ENCODE measurements at places on chromosomes 3 and 15.
A peak's percentile ranks its signal among the peaks of the same experiment; 100 is the strongest.

- DNase-seq, result no peak
Measured at GRCh38 chr3:54339608-54340007, 217.3 kb downstream of the CACNA2D3 start.

- peak; percentile 32 for DNase-seq
Measured at GRCh38 chr3:58357402-58357801, 24.7 kb downstream of the PXK start.

DNA sequence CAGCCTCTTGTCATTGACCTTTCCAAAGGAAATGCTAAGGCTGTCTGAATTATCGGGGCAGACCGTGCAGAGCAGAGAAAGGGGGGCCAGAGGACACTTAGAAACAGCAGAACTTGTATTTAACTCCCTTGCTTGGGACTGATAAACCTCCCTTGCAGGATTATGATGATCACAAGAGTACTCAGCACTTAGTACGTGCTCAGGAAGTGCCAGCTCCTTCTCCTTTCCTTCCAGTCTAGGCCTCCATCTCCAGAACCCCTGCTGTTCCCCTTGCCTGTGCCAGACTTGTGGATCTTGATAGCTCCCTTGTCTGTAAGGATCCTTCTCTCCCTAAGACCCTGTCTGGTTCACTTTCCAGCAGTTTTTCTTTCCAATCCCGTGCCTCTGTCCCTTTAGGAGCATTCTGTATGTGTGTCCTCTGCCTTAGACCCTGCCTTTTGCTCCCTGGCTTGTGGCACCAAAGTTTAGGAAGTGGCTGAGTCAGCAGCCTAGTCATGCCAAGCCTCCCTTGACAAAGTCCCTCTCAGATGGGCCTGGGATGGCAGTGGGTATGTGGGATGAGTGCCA is 747 bp downstream of the SORD start:
- DNase-seq, result peak; percentile 5

- peak; percentile 46 for DNase-seq
Measured at GRCh38 chr3:161069511-161070251, 35.5 kb downstream of the B3GALNT1 start.

- DNase-seq, result peak; percentile 82
Measured at GRCh38 chr3:132317229-132317948, at the start of gene ACP3. Gene ACP3, plus strand, starts transcription at chr3:132317407. Its CDS starts 50 bp downstream, at chr3:132317457.

GRCh38 chr3:63096248-63097058 is 181.7 kb upstream of the SYNPR start:
- no peak for DNase-seq

DNA sequence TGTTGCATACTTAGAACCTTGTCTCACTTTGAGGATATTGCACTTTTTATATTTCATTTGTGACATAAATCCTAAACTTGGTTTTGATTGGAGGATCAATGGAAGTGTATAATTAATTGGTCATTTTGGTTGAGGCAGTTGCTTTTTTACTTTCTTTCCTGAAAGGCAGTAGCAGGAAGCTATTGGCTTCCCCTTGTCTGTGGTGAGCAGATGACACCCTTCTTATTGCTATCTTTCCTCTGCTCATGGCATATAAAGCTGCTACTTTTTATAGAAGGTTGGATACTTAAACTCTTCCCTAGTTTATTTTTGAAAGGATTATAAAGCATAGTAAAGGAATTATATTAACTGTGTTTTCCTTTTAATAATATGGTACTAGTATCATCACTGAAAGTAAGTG is 28.6 kb downstream of the FAM98B start:
- DNase-seq, result no peak

GRCh38 chr3:141360888-141361598 is 7.3 kb upstream of the ZBTB38 start:
- peak; percentile 90 for DNase-seq

- no peak for DNase-seq
Measured at GRCh38 chr15:67750371-67750770, 74.9 kb upstream of the SKOR1 start.

- DNase-seq, result no peak
Measured at GRCh38 chr3:12286927-12287726, 1.7 kb upstream of the PPARG start.

GRCh38 chr3:72999951-73000350 is 3.3 kb downstream of the PPP4R2 start:
- no peak for DNase-seq

DNA sequence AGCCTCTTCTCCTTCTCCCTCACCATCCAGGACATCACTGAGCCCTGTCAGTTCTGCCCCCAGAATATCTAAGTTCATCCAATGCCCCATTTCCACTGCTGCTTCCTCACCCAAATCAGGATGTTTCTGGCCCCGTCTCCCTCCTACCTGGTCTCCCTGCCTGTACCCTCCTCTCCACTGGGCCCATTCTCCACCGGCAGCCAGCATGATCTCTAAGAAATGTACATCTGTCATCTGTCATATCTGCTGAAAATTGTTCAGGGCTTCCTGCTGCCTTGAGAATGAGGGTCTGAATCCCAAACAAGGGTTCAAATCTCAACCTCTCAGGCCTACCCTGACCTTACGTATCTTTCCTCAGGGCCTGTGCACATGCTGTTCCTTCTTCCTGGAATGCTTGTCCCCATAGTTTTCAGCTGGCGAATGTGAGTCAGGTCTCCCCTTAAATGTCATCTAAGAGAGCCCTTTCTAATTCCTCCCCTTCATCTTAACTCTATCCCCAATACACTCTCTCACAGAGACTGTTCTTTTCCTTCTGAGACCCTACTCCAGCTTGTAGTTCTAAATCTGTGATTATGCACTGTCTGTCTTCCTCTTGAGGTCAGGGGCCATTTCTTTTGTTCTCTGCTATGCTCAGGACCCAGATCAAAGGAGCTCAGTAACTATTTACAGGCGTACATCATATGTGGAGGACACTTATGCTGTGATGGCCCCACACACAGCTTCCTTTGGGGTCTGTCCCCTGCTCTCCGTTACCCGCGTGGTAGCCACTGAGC is 40.8 kb downstream of the SMAD3 start:
- DNase-seq, result no peak

- DNase-seq, result no peak
Measured at GRCh38 chr3:144362126-144362525, 390.5 kb downstream of the DIPK2A start.

DNA sequence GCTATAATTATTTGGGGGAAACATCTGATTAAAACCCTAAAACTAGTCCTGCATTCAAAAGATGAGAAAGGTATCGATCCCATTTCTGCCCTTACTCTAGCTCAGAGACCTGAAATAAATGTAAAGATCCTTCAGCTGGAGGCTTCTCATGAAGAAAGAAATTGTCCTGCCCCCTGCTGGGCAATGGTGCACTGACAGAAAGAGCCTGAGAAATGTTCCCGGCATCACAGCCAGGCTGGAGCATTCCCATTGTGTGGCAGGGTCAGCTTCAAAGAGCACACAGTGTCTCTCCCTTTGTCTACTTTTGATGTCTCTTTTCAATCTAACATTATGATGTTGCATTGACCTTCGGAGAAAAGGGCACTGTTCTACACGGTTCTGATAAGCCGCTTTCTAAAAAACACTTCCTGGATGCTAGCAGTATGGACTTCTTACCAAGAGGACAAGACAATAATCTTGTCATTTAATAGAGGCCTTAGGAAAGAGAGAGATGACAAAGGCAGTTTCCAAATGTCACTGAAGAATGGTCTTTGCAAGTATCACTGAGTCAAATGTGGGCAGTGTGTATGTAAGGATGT is 287.5 kb downstream of the MAGI1 start:
- peak; percentile 34 for DNase-seq

- peak; percentile 38 for DNase-seq
Measured at GRCh38 chr3:45655906-45656305, 33.3 kb upstream of the SACM1L start.

DNA sequence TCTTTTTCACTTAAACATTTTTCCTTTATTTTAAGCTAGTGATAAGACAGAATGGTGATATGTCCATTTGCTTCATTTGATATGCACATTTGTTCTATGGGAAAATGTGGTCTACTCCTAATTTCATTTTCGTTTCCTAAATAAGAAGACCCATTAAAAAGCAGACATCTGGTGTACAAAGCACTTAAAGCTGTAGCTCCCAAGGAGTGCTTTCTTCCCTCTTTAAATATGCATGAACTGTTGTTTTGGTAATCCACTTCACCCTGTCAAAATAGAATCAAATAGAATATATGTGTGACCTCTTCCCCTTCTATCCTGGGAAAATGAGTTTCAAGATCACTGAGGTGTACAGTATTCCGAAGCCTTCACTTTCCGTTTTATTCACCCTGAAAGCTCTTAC is 182.8 kb downstream of the ROBO2 start:
- DNase-seq, result no peak

DNA sequence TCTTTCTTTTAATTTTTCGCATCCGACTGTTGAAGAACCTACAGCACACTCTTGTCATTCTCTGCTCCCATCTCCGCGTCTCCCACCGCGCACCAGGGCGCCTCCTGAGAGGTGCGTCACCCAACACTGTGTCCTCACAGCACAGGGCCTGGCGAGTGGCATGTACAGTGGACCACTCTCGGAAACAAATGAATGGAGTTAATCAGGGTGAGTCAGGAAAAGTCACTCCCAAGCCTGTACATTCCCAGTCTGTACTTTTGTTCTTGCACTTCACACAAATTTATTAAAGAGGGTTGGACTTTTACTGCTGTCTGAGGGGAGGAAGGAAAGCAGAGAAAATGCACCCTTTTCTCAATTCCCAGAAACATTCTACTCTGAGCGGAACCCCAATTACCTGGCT is 625 bp downstream of the COL6A6 start:
- no peak for DNase-seq

- DNase-seq, result no peak
Measured at GRCh38 chr3:158109295-158109803, 540 bp upstream of the RSRC1 start.

- DNase-seq, result no peak
Measured at GRCh38 chr3:63207066-63207590, 71.0 kb upstream of the SYNPR start.

- no peak for DNase-seq
Measured at GRCh38 chr15:66591322-66591862, 25.6 kb upstream of the LCTL start.

GRCh38 chr15:26771578-26772153 is 1.2 kb downstream of the GABRB3 start:
- DNase-seq, result no peak

- DNase-seq, result no peak
Measured at GRCh38 chr3:31917303-31918005, 63.6 kb downstream of the OSBPL10 start.

- no peak for DNase-seq
Measured at GRCh38 chr15:51234176-51234927, 104.0 kb downstream of the CYP19A1 start.

- DNase-seq, result no peak
Measured at GRCh38 chr3:111610189-111610588, 15.0 kb upstream of the ZBED2 start.

DNA sequence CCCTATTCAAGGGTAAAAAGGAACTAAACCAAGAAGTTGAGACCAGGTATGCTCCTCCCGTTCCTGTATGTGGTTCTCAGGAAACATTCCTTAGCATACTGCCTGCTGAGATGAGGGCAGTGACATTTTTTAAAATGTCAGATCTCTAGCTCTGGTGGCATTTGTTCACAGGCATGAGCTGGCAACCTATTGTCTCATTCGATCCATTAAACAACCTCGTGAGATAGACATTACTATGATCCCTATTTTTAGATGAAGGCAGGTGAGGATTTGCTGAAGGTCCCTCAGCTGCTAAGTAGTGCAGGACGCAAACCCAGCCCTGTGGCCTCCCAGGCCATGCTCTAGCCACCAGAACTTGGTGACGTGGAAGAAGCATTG is 74.9 kb downstream of the SIDT1 start:
- DNase-seq, result no peak

DNA sequence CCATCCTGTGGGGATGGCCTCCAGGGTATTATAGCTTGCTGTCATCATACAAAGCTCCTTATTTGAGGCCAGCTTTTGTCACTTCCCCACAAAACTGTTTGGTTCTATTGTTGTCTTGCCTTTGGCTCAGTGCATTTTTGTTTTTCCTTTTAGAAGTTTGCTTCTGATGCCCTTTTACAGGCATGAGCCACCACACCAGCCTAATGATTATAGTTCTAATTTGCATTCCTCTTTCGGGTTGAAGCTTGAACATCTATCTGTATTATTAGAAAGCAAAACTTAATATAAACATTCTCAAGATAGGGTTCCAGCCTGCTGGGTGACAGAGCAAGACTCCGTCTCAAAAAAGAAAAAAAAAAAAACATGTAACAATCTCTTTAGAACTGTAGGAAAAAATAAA is 39.8 kb downstream of the SMARCC1 start:
- no peak for DNase-seq

DNA sequence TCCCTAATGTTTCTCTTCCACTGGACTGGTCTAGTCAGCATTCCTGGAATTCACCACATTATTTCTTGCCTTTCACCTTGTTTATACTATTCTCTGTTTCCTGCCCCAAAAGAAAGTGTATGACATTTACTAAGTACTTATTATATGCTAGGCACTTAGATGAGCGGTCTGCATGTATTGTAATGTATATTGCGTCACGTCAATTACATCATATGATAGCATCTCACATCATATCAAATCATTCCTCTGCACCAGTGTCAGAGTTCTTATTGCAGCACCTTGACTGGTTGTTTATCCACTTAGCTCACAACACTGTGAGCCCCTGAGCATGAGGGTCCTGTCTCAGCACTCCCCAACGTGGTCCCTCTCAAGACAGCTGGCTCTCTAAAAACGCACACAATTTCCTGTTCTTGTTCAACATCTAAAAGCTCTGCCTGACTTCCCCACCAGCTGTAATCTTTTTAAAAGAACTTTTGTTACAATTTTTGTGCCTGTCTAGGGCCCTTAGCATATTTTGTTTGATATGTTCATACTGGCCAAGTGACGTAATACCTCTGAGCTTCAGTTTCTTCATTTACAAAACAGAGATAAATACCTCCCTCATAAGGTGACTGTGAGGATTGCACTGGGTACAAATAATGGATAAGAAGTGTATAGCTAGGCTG is 58.8 kb downstream of the ARHGAP31 start:
- DNase-seq, result peak; percentile 89

DNA sequence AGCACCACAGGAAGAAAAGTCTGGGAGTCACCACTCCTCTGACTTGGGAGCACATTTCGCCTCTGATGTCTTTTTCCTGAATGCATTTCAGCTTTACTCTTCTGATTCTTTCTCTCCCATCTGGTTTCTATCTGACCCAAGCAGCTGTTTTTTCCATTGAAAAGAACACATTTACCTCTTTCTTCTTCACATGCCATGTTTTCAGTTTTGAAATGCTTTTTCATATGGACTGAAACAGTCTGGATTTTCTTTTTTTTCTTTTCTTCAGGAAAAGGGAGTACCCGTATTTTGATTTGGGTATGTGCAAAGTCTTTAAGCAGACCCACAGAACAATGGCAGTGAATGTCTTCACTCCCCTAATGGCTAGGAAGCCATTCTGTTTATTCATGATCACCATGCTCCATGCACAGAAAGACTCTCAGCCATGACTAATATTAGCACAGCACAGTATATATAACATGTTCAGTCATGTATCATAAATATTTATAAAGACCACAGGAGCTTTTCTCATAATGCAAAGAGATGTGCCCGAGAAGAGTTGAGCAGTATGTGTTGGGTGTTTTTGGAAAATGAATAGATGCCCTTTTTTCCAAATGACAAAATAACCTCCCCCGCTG is 82.7 kb upstream of the LRIG1 start:
- peak; percentile 51 for DNase-seq

DNA sequence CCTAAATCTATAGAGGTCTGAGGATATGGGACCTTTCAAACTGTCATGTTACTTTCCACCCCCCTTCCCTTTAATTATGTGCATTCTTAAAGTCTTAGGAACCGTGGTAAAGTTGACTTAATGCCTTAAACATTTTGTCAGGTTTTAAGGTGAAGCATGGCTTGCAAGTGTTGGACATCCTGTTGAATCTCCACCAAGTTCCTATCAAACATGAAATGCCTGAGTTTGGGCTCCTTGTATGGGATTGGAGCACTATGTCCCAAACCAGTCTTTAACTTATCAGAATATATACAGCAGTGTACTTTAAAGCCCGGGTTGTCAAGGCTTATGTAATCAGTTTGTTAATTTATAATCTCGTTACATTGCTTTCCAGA is 1.1 kb downstream of the SNRK start:
- peak; percentile 5 for DNase-seq
